Ammon's horn (tissue), 1 donor: ENCODE measurements at places on chromosomes 12 and 14.

- DNase-seq = no peak
Measured at GRCh38 chr12:52358575-52359350, 8.5 kb downstream of the KRT85 start.

GRCh38 chr12:104360983-104361707 is 57.6 kb downstream of the EID3 start:
- no peak for DNase-seq

DNA sequence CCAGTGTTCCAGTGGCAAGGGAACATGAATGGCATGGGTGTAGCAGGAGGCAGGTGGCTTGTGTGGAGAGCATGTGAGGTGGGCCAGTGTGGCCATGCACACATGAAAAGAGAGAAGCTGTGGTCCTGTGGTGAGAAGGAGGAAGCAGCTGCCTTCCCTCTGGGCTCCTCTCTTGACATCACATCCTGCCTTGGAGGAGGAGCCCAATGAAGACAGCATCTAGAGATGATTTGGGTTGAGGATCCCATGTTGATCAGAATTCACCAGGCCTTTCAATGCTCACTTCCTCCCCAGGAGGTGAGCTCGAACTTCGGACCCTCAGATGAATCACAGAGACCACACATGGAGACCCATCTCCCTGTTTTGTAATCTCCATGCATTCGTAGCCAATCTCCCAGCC is 82.6 kb downstream of the LRRC74A start:
- DNase-seq = peak; percentile 63

- DNase-seq = peak; percentile 42
Measured at GRCh38 chr12:3680919-3681594, 71.9 kb downstream of the CRACR2A start.

DNA sequence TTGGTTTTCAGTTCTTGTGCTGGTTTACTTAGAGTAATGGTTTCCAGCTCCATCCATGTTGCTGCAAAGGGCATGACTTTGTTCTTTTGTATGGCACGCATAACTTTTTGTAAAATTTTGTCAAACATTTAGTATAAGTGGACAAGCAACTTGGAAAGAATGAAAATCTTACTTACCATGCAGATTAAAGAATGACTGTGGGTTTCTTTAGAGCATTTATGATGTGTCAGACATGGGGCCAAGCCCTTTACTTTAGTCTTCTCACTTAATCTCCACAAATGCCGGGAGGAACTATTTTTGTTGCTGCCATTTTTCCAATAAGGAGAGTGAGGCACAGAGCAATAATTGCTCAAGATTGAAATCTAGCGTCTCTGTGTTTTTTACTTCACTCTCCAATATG is 652.5 kb upstream of the TBX3 start:
- no peak for DNase-seq

GRCh38 chr14:63878052-63878451 is 25.2 kb downstream of the SYNE2 start:
- no peak for DNase-seq

DNA sequence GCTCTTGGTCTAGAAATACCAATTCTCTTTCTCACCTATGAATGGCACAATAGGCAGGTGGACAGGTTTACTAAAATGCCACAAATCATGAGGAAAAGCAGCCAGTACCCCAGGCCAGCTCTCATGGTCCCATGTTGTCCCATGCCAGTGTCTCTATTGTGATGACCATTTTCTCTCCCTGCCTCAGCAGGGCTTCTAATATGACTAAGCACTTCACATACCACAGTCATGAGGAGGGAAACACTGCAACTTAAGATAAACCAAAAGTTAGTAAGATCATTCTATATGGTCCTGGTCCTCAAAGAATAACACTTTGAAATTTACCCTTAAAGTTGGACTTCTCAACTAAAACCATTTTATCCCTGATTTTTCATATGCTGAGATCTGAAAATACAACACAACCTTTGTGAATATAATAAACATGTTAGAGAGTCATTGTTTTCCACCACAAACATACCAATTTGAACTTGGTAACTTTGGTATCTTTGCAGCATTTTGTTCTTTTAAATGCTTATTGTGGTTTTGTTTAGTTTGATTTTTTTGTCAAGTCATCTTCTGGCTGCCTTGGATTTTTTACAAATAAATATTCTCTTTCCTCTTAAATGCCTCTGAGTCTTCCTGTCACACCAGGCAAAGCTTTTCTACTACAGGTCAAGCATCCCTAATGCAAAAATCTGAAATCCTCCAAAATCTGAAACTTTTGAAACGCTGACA is 3.6 kb downstream of the TTC5 start:
- DNase-seq = no peak

- DNase-seq = no peak
Measured at GRCh38 chr12:53078425-53079225, 565 bp downstream of the SPRYD3 start.
